Epithelial cell of umbilical artery (primary cell): ENCODE measurements at places on chromosomes 7 and 10. TPM values are rescaled to one million over a fixed set of nuclear protein-coding genes. Genes with fewer than 3 reads are reported as not detected.

The SFMBT2 gene
- total RNA-seq = 0.65 and 1.1 TPM in 2 replicates

The MSMB gene
- total RNA-seq = not detected in 2 replicates

The ITPRID1 gene
- not detected in 2 replicates for total RNA-seq

The NME8 gene
- total RNA-seq = not detected in 2 replicates

The TMEM254 gene
- total RNA-seq = 3.6 and 3.8 TPM in 2 replicates
